ENCODE measurements at places on chromosomes 3 and 15. TPM values are rescaled to one million over a fixed set of nuclear protein-coding genes. Genes with fewer than 3 reads are reported as not detected.
A peak's percentile ranks its signal among the peaks of the same experiment; 100 is the strongest.

GRCh38 chr15:45586125-45586524 is 1.1 kb upstream of the BLOC1S6 start:
- DNase-seq: peak; percentile 5

GRCh38 chr15:27196691-27197090 is 225.7 kb downstream of the GABRG3 start:
- no peak for DNase-seq

GRCh38 chr15:62798536-62798935 is 244.0 kb upstream of the TPM1 start:
- DNase-seq: no peak

DNA sequence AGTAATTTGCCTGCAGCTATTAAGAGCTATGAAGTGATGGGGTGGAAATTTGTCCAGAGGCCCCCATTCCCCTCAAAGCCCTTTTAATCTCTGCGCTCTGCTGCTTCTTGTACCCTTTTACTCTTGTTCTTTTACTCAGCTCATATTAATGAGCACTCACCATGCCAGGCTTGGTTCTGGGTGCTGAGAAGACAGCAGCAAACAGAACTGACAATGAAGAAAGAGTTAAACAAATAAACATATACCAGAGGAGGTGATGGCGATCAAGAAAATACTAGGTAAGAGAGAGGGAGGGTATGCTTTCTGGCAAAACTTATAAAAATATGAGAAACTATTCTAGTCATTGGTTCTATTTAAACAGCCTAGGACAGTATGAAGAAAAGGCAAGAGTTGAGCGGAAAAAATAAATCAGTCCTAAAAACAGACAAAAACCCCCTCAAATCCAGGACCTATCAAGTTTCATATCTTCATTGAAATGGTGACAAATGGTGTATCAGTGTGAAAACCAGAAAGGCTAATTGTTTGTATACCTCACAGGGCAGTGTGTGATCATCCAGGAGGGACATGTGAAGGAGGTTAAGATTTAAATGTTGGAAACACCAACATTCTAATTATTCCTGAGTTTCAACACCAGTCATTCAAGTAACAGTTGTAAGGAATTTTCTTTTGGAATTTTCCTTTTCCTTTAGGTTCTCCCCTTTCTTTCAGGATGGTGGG is 144.9 kb downstream of the FNDC3B start:
- DNase-seq: no peak

The LDHAL6B gene
- polyA plus RNA-seq: not detected

DNA sequence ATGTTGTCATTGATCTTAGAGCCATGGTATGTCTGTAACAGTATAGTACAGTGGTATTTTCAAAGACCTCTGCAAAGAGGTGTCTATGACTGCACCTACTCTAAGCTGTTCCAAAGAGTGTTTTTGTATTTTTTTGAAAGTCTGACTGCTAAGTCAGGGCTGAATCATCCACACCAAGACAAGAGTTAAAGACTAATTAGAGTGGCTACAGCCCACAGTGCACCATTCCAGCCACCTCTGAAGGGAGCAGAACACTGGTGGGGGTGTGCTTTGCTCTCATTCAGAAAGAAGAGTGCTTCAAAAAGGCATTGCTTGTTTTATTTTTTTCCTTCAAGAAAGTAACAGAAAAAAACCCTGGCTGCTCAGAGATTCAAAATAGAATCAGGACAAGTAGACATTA is 301.4 kb downstream of the GABRG3 start:
- DNase-seq: no peak

The CFAP92 gene
- polyA plus RNA-seq: 0.57 TPM

DNA sequence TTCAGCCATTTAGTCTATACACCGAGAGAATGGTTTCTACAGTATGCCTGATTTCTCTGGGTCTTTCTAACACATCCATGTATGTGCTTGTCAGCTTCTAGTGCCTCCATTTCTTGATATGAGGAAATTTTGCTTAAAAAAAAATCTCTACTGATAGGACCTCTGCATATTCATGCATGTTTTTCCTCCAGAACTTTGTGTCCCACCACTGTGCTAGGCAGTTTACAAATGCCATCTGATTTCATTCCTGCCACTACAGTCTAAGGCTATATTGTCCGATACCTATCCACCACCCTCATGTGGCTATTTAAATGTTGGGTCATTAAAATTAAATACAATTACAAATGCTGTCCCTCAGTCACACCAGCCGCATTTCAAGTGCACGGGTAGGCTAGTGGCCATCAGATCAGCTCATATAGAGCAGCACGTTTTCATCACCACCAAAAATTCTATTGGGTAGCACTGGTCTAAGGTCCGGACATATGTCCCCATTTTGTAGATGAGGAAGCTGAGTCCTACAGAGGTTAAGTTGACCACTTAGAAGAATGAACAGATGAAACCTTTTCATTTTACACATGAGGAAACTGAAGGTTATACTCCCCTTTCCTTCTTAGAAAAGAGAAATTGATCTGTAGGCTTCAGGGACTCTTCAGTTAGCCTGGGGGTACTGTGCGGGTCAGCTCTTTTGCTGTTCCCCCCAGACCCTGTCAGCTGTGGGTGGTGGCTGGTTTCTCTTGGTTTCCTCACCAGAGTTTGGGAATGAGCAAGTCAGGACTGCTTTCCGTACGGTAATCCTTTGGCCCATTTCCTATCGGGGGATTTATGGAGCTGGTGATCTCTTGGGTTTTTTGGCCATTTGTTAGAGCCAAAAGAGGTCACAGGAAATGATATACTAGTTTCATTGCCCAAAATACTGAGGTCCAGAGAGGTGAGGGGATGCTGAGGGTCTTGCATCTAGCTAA is 56.5 kb downstream of the SMAD3 start:
- DNase-seq: no peak

GRCh38 chr3:128278761-128279600 is 125.7 kb downstream of the EEFSEC start:
- DNase-seq: peak; percentile 30

DNA sequence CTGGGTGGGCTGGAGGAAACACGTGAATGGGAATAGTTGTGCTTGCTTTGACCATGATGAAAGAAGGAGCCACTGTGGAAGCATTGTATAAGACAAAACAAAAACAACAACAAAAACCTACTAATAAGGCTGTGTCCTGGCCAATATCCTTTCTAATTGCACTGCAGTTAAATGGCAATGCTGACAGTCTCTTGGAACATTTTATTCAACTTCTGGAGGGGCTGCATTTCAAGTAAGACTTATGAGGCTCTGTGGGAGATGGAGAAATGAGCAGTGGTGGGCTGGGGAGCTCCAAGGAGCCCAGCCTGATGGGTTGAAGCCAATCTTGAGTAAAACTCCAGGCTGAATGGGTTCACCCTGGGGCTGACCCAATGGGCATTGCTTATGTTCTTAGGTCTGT is 99.8 kb upstream of the ROPN1 start:
- DNase-seq: no peak

The NPAP1 gene
- polyA plus RNA-seq: 0.22 TPM

The CHRM5 gene
- polyA plus RNA-seq: not detected

DNA sequence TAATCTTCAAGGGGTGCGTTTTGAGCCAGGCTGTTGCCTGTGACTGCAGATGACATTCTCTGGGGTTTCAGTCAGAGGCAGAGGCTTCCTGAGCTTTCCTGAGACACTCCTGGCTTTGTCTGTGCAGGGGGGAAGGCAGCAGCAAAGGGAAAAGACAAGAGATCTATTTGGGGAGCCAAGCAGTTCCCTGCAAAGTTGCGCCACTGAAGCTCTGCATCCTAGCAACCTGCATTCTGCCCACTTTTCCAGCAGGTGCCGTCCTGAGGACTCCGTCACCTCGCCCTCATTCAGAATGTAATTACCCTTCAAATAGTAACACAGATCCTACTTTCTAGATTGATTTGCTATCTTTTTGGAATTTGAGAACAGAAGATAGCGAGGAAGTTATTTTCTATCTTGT is 1.9 kb upstream of the TMEM158 start:
- DNase-seq: no peak

- DNase-seq: no peak
These were observed 66.2 kb downstream of the MCTP2 start for GRCh38 chr15:94297558-94297957.

DNA sequence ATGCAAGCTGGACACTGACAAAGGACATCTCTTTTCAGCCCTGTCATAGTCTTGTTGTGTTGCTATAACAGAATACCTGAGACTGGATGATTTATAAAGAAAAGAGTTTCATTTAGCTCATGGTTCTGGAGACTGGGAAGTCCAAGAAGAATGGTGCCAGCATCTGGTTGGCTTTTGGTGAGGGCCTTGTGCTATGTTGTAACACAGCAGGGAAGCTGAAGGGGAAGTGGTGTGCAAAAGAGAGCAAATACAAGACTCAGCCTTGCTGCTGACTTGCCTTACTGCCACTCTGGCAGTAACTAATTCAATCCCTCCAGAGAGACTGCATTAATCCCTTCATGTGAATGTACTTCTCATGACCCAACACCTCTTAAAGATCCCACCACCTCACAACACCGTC is 356.3 kb upstream of the PROK2 start:
- no peak for DNase-seq

The PIGX gene
- polyA plus RNA-seq: 54.5 TPM

- DNase-seq: no peak
These were observed 379.0 kb upstream of the IL12A start for GRCh38 chr3:159609625-159610024.

GRCh38 chr15:101156509-101157159 is 95.2 kb downstream of the CHSY1 start:
- no peak for DNase-seq

GRCh38 chr3:177347611-177348010 is 150.3 kb upstream of the TBL1XR1 start:
- DNase-seq: no peak

The CASR gene
- polyA plus RNA-seq: not detected

The SETD2 gene
- 22.3 TPM for polyA plus RNA-seq

DNA sequence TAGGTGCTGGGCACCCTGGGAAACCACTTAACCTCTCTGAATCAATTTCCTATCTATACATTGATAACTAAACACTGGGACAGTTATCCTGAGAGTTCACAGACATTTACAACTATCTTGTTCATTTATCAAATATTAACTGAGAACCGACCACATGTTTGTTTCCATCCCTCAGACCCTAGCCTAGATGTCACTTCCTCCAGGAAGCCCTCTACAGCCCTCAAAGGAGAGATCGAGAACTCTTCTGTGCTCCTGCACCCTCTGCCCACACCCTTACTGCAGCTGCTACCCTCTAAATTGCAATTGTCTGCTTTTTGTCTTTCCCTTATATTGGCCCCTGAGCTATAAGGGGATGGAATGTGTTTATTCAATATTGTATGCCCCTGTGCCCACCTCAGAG is 46.1 kb downstream of the SRGAP3 start:
- no peak for DNase-seq

The EFCC1 gene
- not detected for polyA plus RNA-seq

The CHRNA7 gene
- 5.2 TPM for polyA plus RNA-seq

The BDH1 gene
- polyA plus RNA-seq: 30.5 TPM

- no peak for DNase-seq
These were observed 279.2 kb downstream of the GABRG3 start for GRCh38 chr15:27250223-27250622.

DNA sequence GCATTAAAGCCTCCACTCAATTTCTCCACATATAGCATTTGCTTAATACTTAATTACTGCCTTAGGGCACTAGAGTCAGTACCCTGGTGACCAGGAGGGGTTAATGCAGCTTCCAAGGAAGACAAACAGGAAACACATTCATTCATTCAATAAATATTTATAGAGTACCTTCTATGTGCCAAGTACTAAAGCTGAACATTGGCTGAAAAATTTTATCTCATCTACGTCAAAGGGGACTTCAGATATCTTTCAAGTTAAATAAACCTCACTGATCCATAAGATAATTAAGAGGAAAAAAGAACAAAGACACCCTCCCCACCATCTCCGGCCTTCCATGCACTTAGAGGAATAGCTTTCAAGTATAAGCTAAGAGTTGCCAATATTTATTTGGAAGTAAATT is 156.9 kb upstream of the PRICKLE2 start:
- no peak for DNase-seq

- peak; percentile 93 for DNase-seq
These were observed 17.6 kb downstream of the CALML4 start for GRCh38 chr15:68187559-68187958.

GRCh38 chr3:54696313-54696712 is 231.5 kb downstream of the LRTM1 start:
- no peak for DNase-seq

DNA sequence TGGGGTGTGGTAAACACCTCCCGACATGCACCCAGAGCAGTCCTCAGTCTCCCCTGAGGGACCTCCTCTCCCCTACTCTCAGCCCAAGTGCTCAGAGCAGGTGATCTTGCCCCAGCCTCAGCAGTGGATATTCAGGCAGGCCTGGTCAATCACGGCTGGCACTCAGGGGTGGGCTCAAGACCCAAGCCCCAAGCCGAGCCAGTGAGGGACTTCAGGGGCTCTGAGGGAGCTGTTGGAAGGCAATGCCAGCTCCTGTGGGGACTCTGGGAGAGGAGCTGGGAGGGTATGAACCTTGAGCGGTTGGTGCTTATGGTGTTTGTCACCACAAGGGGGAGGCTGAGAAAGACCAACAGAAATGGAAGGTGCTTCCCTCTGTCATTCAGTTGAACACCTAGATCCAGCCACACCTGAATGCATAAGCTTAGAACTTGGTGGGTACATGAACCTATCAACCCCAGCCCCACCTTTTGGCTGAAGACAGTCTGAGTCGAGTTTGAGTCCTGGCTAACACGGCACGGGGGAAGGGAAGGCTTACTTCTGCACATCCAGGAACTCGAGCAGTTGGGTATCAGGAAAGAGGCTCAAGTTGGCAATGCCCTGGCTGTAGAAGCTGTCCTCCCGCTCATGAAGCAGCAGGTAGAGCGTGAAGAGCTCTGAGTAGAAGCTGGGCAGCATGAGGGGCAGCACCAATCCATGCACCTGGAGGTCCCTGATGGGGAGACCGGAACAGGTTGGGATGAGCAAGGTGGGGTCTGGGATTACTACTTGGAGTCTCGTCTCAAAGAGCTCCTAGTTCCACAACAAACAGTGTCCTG is 19.2 kb downstream of the ALS2CL start:
- DNase-seq: no peak

The SERINC4 gene
- polyA plus RNA-seq: 0.44 TPM

The FRG2C gene
- polyA plus RNA-seq: not detected

GRCh38 chr15:78063217-78063616 is 14.3 kb downstream of the TBC1D2B start:
- no peak for DNase-seq

GRCh38 chr15:90519688-90520087 is 10.0 kb upstream of the CRTC3 start:
- DNase-seq: no peak

Data from cardiac muscle cell (in vitro differentiated cells and primary cell).